ENCODE measurements at places on chromosomes 7 and 10.
A peak's percentile ranks its signal among the peaks of the same experiment; 100 is the strongest.

DNA sequence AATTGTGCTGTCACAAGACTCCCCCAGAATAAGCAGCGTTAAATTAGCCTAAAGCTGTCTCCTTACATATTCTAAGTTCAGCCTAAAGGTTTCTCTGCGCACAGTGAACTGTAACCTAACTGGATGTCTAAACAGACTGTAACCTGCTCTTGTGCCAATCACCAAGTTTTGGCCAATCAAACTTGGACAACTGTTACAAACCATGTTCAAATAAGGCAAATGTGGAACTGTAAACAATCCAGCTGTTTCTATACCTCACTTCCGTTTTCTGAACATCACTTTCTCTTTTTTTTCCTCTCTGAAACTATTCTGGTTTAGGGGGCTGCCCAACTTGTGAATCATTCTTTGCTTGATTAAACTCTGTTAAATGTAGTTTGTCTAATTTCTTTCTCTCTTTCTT is 252.2 kb upstream of the HABP2 start:
- no peak for DNase-seq

- peak; percentile 93 for DNase-seq
Measured at GRCh38 chr7:434891-435629, 84.6 kb downstream of the PDGFA start.

- peak; percentile 85 for DNase-seq
Measured at GRCh38 chr7:42407021-42407710, 170.2 kb upstream of the GLI3 start.

DNA sequence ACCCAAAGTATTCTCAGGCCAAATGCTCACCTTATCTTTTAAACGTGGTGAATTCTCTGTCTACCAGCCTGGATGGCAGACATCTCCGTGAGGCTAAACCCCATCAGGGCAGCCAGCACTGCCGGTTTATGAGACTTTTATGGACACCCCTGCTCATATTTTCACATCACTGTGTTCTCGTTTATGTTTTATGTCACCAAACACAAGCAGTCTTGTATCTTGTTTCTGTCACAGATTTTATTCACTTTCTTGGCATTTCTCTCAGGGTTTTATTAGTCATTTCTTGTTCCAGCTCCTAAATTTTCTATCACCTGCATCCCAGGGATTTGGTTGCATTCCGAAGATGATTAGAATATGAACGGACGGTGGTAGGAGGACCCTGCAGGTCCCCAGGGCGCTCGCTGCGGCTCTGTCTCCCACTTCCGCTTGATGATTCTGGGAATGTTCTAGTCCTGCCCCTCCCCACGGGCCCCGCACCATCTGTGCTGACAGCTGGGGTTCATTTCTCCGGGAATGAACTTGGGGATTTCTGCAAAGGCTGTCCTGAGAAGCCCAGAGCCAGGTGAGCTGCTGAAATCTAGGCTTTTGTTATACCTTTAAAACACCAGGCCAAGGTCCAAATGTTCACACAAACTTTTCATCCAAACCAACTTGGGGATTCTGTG is 217.6 kb downstream of the GFRA1 start:
- no peak for DNase-seq

GRCh38 chr10:60171436-60172013 is 218.2 kb downstream of the ANK3 start:
- DNase-seq, result peak; percentile 85

- no peak for DNase-seq
Measured at GRCh38 chr7:3495530-3495929, 194.5 kb downstream of the SDK1 start.

DNA sequence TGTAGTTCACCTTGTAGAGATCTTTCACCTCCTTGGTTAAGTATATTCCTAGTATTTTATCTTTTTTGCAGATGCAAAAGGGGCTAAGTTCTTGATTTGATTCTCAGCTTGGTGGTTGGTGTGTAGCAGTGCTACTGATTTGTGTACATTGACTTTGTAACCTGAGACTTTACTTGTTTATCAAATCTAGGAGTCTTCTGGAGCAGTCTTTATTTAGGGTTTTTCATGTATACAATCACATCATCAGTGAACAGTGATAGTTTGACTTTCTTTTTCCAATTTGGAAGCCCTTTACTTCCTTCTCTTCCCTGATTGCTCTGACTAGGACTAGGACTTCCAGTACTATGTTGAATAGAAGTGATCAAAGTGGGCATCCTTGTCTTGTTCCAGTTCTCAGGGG is 33.8 kb downstream of the GPR22 start:
- no peak for DNase-seq

GRCh38 chr10:70060389-70060788 is 7.7 kb downstream of the MACROH2A2 start:
- DNase-seq, result no peak

- DNase-seq, result no peak
Measured at GRCh38 chr10:58741673-58742072, 229.0 kb downstream of the BICC1 start.

DNA sequence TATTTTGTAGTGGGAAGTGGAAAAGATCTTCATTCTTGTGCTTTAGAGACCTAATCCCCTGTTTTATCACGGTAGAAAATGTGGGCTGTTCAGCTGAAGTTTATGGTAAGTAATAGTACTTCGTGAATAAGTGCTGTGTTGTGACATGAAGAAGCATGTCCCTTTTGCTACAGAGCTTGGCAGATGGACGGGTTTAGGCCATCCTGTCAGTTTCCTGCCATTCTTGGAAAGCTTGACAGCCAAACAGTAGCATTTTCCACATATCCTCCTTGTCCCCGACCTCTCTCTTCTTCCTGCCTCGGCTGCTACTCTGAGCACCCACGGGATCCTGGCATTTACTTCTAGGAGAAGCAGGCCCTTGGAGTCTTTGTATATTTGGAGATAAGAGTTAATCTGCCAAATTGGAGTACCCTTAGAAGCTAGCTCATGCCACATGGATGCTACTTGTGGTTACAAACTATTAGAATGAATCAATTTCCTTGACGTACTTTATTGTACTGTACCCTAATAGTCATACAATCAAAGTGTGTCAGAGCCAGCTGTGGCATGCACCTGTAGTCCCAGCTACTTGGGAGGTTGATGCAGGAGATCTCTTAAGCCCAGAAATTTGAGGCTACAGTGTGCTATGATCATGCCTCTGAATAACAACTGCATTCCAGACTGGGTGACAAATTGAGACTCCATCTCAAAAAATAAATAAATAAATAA is 39.2 kb downstream of the PNLIPRP3 start:
- no peak for DNase-seq

DNA sequence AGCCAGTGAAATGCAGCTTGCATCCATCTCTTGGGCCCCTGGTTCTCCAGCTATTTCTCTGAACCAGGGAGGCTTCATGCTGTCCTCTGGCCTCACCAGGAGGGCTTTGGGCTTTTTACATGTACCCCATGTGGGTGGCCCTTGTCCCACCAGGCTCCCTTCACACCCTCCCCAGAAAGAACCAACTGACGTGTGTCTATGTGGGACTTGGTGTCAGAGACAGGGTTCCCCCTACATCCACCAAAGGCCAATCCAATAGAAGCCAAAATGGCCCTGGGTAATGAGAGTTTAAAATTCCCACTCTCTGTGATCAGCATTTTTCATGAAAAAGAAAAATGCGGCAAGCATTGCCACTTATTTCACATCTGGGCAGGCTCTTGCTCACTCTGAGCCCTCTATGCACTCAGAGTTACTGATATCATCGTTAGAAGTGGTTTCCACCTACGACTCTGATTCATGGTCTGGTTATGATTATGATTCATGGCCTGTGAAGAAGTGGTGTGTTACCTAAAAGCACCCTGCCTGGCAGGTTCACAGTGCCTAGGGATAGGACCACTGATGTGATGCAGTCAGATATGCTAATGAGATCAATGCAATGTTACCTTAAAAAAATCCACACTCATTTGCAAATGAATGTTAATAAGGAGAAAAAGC is 133.5 kb downstream of the BUB3 start:
- DNase-seq, result peak; percentile 95

- peak; percentile 67 for DNase-seq
Measured at GRCh38 chr10:24147321-24147720, 61.6 kb upstream of the KIAA1217 start.

DNA sequence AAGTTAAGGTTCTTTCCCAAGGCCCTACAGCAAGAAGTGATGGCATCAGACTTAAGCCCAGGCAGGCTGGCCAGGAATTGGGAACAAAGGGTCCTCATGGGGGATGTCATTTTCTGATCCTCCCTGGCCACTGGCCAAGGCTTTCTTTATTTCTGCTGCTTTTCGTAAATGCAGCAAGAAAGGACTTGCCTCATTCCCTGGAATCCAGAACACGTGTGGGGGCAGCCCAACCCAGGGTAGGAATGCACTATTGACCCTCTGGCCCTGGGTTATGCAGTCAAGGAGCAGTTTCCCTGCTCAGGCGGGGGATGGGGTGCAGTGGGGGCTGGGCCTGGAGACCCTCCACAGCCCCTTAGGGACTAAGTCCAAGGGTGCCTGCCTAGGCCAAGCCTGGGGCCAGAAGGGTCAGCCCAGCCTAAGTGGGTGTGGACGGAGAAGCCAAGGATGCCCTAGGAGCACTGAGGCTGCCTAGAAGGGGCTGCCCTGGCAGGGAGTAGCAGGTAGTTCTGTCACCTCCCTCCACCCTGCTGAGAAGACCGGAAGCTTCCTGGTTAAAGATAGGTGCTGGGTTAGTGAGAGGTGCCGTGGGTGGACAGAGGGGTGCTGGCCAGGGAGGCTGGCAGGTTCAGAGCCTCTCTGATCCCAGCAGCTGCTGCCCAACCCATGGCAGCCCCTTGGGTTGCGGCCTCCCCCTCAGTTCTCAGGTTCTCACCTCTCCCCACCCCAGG is 179.2 kb downstream of the SH3PXD2A start:
- peak; percentile 86 for DNase-seq

DNA sequence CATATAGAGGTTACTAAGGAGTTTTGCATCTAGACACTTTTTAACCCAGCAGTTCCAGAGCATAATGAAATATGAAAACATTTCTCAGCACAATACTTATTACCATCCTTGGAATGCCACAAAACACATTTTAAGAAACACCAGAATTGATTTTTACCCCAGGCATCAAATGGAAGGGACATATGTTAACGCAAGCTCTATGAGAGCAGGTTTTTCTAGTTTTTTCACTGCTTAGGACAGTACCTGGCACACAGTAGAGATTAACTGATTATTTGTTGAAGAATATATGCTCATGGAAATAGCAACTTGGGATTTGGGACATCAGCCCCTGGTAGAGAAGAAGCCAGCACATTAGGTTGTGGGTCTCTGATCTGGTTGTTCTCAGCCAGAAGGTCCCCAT is 67.0 kb upstream of the ARID5B start:
- peak; percentile 66 for DNase-seq

- DNase-seq, result no peak
Measured at GRCh38 chr7:152865461-152865860, 105.9 kb downstream of the ACTR3B start.

- peak; percentile 28 for DNase-seq
Measured at GRCh38 chr10:70379581-70380176, 2.7 kb downstream of the LRRC20 start.

GRCh38 chr10:37812290-37812689 is 45.1 kb downstream of the ZNF248 start:
- peak; percentile 16 for DNase-seq

- DNase-seq, result no peak
Measured at GRCh38 chr10:21724020-21724589, 190.1 kb downstream of the MLLT10 start.

DNA sequence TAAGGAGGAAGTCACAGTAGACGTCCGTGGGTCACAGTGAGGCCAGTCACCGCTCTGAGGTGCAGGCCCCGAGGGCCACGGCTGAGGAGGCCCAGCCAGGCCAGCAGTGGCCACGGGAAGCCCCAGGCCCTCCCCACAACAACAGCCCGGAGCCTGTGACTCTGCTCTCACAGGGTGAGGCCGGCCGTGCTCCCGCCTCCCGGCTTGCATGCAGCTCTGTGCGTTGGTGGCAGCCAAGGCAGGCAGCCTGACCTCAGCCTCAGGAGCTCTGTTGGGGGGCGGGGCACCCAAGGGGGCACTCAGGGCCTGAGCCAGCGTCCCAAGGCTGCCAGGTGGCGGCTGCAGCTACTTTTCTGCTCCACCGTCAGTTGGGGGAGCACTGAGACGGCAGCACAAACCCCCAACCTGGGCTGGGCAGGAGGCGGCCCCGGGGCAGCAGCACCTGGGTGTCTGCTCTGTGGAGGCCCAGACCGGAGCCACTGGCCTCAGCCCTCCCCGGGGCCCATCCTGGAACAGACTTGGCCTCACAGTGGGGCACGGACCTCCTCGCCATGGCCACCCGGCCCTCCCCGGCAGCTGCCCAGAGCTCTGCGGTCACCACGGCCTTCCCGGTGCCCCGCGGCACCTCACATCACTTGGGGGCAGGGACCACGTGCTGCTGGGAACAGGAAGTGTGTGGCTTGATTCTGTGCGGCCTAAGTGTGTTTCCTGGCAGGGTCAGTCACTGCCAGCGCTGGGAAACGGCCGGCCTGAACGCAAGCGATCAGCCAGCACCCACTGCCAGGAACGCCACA is 13.3 kb downstream of the CYP2W1 start:
- no peak for DNase-seq

- DNase-seq, result peak; percentile 79
Measured at GRCh38 chr10:9038146-9038714, 983.7 kb downstream of the GATA3 start.

DNA sequence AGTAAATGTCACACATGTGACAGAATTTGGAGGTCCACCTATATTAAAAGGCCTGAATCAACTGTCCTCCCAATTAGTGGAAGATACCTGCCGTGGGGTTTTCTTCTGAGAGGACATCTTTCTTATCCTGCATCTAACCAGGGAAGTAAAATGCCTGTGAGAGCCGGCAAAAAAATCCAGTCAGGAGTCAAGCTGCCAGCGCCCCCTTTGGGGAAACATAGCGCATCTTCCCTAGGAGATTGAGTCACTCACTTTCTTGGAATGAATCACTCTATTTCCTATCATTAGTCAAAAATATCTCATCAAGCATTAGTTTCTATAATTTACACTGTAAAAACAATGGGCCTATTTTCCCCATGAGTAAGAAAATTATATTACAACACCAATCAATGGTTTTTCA is 66.4 kb upstream of the ANK3 start:
- DNase-seq, result no peak

GRCh38 chr7:1609023-1609422 is 39.2 kb upstream of the PSMG3 start:
- no peak for DNase-seq

GRCh38 chr10:61845950-61846268 is 55.6 kb upstream of the ARID5B start:
- no peak for DNase-seq

- no peak for DNase-seq
Measured at GRCh38 chr7:45122975-45123860, 11.7 kb upstream of the TBRG4 start.

DNA sequence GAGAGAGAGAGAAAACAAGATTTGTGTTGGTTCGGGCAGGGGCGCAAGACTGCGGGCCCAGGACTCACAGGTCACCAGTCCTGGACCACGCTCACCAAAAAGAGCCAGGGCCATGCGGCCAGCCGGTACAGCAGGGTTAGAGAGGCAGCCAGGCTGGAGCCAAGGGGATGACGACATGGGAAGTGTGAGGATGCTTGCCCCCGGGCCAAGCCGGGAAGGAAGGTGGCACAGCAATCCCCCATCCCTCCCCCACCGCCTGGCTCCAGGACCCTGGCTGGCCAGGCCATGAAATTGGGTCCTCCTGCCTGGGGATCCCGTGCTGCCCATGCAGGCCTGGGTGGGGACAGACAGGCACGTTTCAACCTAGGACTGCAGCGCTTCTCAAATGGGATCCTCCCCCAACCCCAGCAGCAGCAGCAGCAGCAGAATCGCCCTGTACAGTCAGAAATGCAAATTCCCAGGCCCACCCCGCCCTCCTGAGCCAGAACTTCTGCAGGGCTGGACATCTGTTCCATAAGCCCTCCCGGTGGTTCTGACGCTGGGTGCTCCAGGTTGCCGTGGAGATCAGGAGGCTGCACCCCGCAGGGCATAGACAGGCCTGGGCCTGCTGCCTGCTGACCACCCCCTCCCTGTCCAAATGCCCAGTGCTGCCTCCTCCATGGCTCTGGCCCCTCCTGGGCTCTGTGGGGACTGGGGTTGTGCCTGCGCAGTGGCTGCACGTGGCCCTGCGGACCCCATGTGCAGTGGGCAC is 35.0 kb downstream of the YKT6 start:
- no peak for DNase-seq

Measured in trophoblast cell (in vitro differentiated cells and primary cell).